ENCODE measurements at places on chromosomes 16 and 17. TPM values are rescaled to one million over a fixed set of nuclear protein-coding genes. Genes with fewer than 3 reads are reported as not detected.
A peak's percentile ranks its signal among the peaks of the same experiment; 100 is the strongest.

GRCh38 chr17:59234631-59235030, 14.3 kb downstream of the GDPD1 start:
- no peak overlapping the region for H3K27ac ChIP-seq
- H3K27me3 ChIP-seq: no peaks in the 10 kb centered on the region
- H3K4me1 ChIP-seq: no peaks in the 10 kb centered on the region
- no peak for DNase-seq
- no peak overlapping the region for H3K4me3 ChIP-seq
- H3K36me3 ChIP-seq: no peaks in the 10 kb centered on the region

DNA sequence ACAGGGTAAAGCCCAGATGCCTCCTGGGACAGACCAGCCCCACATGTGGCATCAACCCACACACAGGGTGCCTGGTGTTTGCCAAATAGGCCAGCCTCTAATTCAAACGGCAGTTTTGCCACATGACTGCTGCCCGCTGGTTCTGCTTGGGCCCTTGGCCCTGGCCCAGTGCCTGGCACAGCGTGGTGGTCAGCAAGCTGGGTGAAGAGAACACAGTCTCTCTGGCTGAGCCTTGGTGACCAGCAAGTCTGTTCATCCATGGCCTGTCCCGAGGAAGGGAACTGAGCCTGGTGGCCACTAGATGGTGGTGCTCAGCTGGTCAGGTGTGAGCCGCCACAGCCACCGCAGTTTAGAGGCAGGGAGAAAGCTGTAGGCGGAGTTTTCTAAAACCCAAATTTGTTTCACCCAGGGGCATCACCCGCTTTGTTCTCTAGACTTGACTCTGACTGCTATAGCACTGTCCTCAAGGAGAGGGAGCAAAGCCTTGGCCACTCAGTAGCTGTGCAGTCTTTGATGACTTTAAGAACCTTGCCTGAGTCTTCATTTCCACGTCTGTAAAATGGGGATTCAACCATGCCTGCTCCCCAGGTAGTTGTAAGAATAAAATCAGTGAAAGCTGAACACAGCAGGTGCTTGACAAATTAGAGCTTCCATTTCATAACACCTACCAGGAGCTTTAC, 4.7 kb upstream of the GFAP start:
- H3K4me1 ChIP-seq: peaks cover 9% of the 10 kb centered on the region
- no peaks in the 10 kb centered on the region for H3K36me3 ChIP-seq
- peak; percentile 80 for DNase-seq
- no peak overlapping the region for H3K27ac ChIP-seq
- no peak overlapping the region for H3K4me3 ChIP-seq
- peaks cover 5% of the 10 kb centered on the region for H3K27me3 ChIP-seq

- H3K36me3 ChIP-seq: no peaks in the 10 kb centered on the region
- H3K4me3 ChIP-seq: no peak overlapping the region
- peak; percentile 94 for DNase-seq
- no peaks in the 10 kb centered on the region for H3K27me3 ChIP-seq
- peaks cover 65% of the 10 kb centered on the region for H3K4me1 ChIP-seq
- H3K27ac ChIP-seq: peak overlapping the region; percentile 80
Measured at GRCh38 chr16:70703041-70703834, 17.4 kb upstream of the MTSS2 start.

GRCh38 chr17:12536472-12536871, 129.2 kb upstream of the MYOCD start:
- no peaks in the 10 kb centered on the region for H3K27me3 ChIP-seq
- peak; percentile 92 for DNase-seq
- no peaks in the 10 kb centered on the region for H3K4me1 ChIP-seq
- H3K4me3 ChIP-seq: no peak overlapping the region

- no peak for DNase-seq
- no peaks in the 10 kb centered on the region for H3K27me3 ChIP-seq
- H3K4me1 ChIP-seq: no peaks in the 10 kb centered on the region
- no peak overlapping the region for H3K27ac ChIP-seq
Measured at GRCh38 chr16:30669903-30670824, 11.9 kb downstream of the FBRS start.

DNA sequence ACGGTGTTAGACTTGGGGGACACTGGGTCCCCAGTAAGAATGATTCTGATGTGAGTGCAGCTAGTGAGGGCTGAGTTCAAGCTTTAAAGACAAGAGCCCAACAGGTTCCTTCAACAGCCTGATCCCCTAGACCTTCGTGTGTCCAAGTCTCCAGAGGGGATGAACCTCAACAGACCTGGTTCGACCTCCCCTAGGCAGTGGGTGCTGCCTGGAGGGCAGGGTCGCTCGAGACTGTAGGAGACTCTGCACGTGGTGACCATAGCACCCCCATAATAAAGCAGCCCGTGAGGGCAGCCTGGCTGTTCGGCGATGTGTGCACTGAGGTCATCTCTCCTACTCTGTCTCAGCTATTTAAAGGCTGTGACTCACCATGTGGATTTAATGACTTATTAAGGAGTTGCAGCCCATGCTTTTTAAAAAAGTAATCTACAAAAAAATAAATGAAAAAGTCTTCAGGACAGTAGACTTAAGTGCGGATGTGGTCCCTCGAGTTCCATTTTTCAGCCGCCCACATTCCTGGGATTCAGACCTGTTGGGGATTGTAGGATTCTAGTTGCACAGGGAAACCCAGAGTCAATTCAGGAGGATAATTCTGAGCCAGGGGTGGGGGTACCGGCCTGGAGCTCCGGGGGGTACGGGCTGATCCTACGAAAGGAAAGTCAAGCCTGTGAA, 23.4 kb upstream of the METRNL start:
- H3K27me3 ChIP-seq: no peaks in the 10 kb centered on the region
- H3K36me3 ChIP-seq: no peaks in the 10 kb centered on the region
- H3K4me3 ChIP-seq: no peak overlapping the region
- H3K27ac ChIP-seq: peak overlapping the region; percentile 35

- peaks cover 41% of the 10 kb centered on the region for H3K36me3 ChIP-seq
- no peak overlapping the region for H3K27ac ChIP-seq
Measured at GRCh38 chr16:83959656-83960434, 6.8 kb downstream of the OSGIN1 start.

DNA sequence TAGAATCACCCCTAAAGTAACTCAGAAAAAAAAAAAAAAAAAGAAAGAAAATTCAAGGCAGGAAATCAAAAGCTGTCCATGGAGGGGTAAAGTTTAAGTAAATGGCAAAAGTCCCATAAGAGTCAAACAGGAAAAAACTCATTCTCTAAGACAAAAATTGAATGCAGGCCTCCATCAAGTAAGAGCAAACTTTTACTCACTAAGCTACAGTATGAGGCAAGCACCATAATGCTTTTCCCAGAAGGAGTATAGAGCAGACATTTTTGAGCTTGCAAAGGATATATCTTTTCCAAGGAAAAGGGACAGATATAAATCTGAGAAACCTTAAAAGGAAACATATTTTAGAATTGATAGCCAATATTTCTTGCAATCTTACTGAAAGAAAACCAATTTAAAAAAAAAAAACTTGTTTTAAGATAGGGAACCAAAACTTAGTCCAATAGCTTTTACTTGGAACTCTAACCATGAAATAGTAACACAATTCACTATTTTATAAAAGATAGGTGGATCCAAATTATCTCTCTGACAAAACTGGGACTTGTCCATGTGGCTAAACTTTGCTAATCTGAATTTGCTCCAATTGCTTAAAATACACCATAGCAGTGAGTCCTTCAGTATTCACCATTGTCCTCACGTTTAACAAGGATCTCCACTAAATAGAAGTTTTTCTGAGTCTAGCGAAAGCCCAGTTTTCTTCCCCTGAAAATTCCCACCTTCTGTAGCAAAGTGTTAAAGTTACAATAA, 99.8 kb downstream of the CDH11 start:
- no peak overlapping the region for H3K4me3 ChIP-seq
- peaks cover 3% of the 10 kb centered on the region for H3K4me1 ChIP-seq
- no peaks in the 10 kb centered on the region for H3K27me3 ChIP-seq
- peaks cover 13% of the 10 kb centered on the region for H3K36me3 ChIP-seq
- no peak overlapping the region for H3K27ac ChIP-seq

- peaks cover 4% of the 10 kb centered on the region for H3K4me1 ChIP-seq
- no peaks in the 10 kb centered on the region for H3K27me3 ChIP-seq
- no peak overlapping the region for H3K4me3 ChIP-seq
- H3K27ac ChIP-seq: no peak overlapping the region
- no peaks in the 10 kb centered on the region for H3K36me3 ChIP-seq
- DNase-seq: no peak
Measured at GRCh38 chr17:66675273-66675990, 159.5 kb upstream of the CACNG5 start.

- H3K4me3 ChIP-seq: no peak overlapping the region
- H3K27ac ChIP-seq: peak overlapping the region; percentile 9
- H3K27me3 ChIP-seq: no peaks in the 10 kb centered on the region
- peak; percentile 43 for DNase-seq
- H3K36me3 ChIP-seq: peaks cover 11% of the 10 kb centered on the region
Measured at GRCh38 chr17:17849845-17850373, 13.1 kb upstream of the SREBF1 start.

DNA sequence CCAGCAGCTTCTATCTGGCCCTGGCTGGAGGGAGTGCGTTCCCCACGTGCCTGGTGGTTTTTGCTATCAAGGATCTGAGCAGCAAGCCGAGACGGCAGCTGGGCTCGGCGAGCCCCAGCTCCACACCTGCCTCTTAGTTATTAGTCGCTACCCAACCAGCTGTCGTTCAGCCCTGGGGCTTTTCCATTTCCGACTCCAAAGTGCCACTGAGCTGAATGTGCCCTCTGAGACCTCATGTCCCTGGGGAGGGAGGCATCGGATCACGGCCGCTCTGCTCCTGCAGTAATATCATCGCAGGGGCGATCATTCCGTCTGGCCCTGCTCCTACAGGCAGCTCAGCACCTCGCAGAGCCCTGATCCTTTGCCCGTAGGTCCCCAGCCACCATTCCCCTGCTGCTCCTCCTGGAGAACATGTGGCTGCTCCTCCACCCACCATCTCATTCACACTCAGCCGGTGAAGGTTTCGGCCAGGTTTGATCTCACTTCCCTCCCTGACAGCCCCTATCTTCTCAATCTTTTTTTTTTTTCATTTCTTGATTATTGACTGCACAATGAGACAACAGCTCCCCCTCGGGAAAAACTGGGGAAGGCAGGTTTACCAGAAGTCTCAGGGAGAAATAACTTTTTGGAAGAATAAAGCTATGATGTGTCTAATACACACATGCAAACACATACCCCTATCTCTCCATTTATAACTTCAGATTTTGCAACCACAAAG, 86.7 kb downstream of the ZFHX3 start:
- peaks cover 2% of the 10 kb centered on the region for H3K4me1 ChIP-seq
- peaks cover 22% of the 10 kb centered on the region for H3K36me3 ChIP-seq
- H3K27me3 ChIP-seq: no peaks in the 10 kb centered on the region
- DNase-seq: peak; percentile 30
- no peak overlapping the region for H3K4me3 ChIP-seq

- DNase-seq: no peak
- H3K36me3 ChIP-seq: no peaks in the 10 kb centered on the region
- H3K4me1 ChIP-seq: peaks cover 2% of the 10 kb centered on the region
- no peak overlapping the region for H3K4me3 ChIP-seq
Measured at GRCh38 chr17:17358866-17359265, 55.7 kb downstream of the NT5M start.

DNA sequence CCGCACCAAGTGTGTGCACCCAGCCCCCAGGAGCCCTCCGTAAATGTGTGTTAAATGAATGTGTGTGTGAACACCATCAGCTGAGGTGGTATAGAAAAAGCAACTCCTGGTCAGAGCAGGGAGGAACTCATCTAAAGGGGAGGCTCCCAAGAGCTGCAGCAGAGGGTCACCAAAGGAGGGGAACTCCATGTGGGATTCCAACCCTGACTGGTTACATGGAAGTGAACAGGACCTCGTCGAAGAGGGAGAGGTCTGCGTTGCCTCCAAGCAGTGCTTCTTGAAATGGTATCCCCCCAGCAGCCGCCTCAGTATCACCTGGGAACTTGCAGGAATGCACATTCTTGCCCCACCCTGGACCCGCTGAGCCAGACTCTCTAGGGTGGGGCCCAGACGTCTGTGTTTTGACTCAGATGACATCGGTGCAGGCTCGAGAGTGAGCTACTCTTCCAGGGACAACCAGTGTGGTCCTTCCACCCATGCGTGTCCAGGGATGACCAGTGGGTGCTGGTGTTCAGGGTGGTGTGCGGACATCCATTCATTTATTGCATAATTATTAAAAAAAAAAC, 30.8 kb downstream of the ADCY9 start:
- no peak for DNase-seq
- no peaks in the 10 kb centered on the region for H3K27me3 ChIP-seq
- H3K4me1 ChIP-seq: peaks cover 21% of the 10 kb centered on the region
- H3K27ac ChIP-seq: no peak overlapping the region

DNA sequence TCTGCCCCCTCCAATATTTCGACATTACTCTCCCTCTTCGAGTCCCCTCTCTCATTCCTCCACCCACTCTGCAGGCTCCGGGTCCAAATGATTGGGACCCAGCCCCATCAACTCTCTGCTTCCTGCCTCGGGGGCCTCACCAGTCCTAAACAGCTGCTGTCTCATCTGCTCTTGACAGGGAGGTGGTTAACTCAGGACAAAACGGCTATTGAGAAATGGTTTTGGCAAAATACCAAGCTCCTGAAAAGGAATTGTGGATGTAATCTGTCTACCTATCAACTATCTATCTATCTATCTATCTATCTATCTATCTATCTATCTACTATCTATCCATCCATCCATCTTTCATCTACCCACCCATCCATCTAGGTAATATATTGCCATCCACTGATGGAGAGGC, 2.2 kb downstream of the CD300H start:
- DNase-seq: no peak
- H3K36me3 ChIP-seq: no peaks in the 10 kb centered on the region
- H3K4me1 ChIP-seq: no peaks in the 10 kb centered on the region

GRCh38 chr17:6648181-6648580, 3.2 kb downstream of the MED31 start:
- no peak overlapping the region for H3K27ac ChIP-seq
- 0 out of 2 replicates have a peak, but pooled peaks cover 6% of the 10 kb centered on the region for H3K4me1 ChIP-seq
- peaks cover 11% of the 10 kb centered on the region for H3K36me3 ChIP-seq
- H3K4me3 ChIP-seq: no peak overlapping the region

- H3K27ac ChIP-seq: no peak overlapping the region
- H3K4me1 ChIP-seq: no peaks in the 10 kb centered on the region
- H3K4me3 ChIP-seq: no peak overlapping the region
- no peaks in the 10 kb centered on the region for H3K27me3 ChIP-seq
Measured at GRCh38 chr16:72743011-72743761, 304.7 kb downstream of the ZFHX3 start.

DNA sequence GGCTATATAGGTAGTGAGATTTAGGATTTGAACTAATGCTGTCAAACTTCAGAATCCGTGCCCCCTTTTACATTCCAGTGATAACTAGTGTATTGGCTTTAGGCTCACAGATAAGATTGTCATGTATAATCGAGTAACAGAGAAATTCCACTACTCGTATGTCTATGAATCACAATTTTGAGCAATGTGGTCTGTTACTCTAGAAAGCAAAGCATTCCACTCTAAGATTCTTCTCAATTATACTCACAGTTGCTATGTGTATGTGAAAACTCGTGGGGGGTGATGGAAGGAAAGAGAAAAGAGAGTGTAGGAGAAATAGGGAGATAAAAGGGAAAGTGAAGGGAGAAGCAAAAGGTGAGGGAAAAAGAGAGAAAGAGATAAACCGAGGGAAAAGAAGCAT, 1175.1 kb upstream of the GOT2 start:
- H3K4me3 ChIP-seq: no peak overlapping the region
- no peaks in the 10 kb centered on the region for H3K27me3 ChIP-seq

SLC47A2 gene
- not detected for total RNA-seq

TAT gene
- total RNA-seq: not detected

C17orf107 gene
- total RNA-seq: 0.56 TPM

MT1M gene
- not detected for total RNA-seq

SLC22A31 gene
- total RNA-seq: 0.56 TPM

NOD2 gene
- not detected for total RNA-seq

KRTAP4-3 gene
- not detected for total RNA-seq

CBX8 gene
- 5.3 TPM for total RNA-seq

NOS2 gene
- under 0.01 TPM for total RNA-seq

Data from IMR-90 (cell line).